ENCODE measurements at places on chromosomes 11 and 22. TPM values are rescaled to one million over a fixed set of nuclear protein-coding genes. Genes with fewer than 3 reads are reported as not detected.

DNA sequence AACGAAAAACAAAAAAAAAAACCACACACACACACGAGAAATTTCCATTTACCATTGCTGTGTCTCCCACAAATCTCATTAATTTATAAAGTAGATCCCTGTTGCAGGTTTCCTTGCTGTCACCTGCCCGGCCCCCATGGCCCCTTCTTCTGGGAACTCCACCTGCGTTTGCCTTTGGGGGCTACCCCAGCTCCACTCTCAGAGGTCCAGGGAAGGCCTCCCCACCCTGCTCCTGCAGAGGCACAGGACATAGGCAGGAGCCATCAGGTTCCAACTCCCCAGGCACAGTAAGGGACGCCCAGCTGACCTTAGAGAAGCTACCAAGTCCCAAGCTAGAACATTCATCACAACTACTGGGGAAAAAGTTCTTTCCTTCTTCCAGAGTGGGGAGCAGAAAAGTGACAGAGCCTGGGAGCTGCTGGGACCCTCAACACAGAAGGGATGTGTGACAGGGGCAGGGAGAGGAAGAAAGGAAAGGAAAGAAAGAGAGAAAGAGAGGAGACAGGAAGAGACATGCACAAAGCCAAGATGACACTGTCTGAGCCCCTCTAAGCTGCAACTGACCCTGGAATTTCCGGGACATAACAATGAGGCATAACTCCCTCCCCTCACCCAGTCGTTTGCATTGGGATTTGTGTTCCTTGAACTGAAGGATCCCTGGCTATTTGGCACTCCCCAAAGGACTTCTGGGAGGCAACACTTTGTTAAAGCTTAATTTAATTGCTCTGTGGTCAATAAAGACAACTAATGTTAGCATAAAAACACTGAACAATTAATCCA lies 175.7 kb downstream of the SHANK2 start:
- H3K36me3 ChIP-seq, result no peaks in the 10 kb centered on the region
- DNase-seq, result no peak
- H3K4me3 ChIP-seq, result no peak overlapping the region

DNA sequence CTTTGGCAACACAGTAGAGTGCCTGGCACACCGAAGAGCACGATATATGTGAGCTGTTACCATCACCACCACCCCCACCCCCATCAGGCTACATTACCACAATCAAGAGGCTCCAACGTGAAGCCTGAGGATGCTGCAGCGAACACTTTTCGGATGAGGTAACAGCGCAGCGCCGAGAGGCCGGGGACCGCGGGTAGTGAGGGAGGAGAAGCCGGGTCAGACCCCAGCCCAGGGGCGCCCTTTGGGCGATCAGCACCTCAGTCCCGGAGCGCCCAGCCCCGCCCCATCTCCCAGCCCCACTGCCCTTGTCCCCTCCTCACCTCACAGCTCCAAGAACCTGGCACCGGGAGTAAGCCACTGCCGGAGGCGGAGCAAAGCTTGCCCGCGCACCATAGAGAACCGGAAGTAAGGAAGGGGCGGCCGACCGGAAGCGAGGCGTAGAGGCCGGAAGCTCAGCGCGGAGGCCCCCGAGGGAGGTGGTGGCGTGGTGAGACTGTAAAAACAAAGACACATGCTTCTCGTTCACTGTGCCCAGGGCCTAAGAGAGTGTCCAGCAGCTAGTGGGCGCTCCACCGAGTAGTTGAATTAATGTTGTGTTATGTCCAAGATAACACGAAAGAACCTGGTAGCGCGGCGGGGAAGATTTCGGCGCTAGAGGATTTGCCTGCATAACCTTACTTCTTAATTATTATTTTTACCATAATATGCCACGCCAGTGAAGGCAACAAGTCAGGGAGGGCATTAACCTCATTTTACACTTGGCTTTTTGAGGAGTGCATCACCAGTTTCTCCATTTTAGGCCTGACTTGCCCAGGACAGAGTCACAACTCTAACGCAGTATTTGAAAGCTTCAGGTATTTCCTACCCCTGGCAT lies at the start of gene THOC5:
Gene THOC5 (minus strand): TSS at position 407 of the 874 bp plus-strand sequence. CDS start 4,610 bp downstream, outside the sequence.
- no peaks in the 10 kb centered on the region for H3K27me3 ChIP-seq
- H3K36me3 ChIP-seq, result peaks cover 19% of the 10 kb centered on the region
- H3K4me3 ChIP-seq, result peak within 1 kb of the TSS; percentile 69
- H3K4me1 ChIP-seq, result peaks cover 8% of the 10 kb centered on the region
- DNase-seq, result peak; percentile 87
- peak within 1 kb of the TSS; percentile 65 for H3K27ac ChIP-seq

The SEPTIN3 gene
- total RNA-seq, result 0.81 TPM

GRCh38 chr11:102924851-102925380 lies 30.6 kb downstream of the MMP13 start:
- H3K27me3 ChIP-seq, result no peaks in the 10 kb centered on the region
- H3K4me1 ChIP-seq, result no peaks in the 10 kb centered on the region
- no peak for DNase-seq
- no peaks in the 10 kb centered on the region for H3K36me3 ChIP-seq
- H3K4me3 ChIP-seq, result no peak overlapping the region

The IGSF9B gene
- 36.0 TPM for total RNA-seq

DNA sequence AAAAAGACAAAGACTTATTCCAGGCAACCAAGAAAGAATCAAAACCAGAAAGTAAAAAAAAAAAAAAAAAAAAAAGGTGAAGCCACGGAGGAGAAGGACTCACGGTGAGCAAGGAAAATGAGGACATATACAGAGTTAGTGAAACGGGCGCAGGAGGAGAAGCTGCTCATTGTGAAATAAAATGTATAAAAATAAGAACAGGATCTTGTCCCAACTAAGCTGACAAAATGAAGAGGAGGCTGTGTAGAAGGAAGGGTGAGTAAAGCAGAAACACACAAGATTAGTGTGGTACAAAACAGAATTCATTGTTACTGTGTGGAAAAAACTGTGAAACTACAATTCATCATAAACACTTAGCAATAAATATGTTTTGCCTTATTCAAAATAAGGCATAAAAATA lies 7.6 kb downstream of the IL17REL start:
- no peak overlapping the region for H3K4me3 ChIP-seq
- no peak overlapping the region for H3K27ac ChIP-seq
- peaks cover under 1% of the 10 kb centered on the region for H3K4me1 ChIP-seq

- H3K36me3 ChIP-seq, result no peaks in the 10 kb centered on the region
- H3K4me1 ChIP-seq, result peaks cover 10% of the 10 kb centered on the region
- no peak overlapping the region for H3K27ac ChIP-seq
- H3K4me3 ChIP-seq, result no peak overlapping the region
Observed at GRCh38 chr22:17241576-17242330, 22.5 kb upstream of the ADA2 start.

GRCh38 chr11:134541355-134541754 lies 129.3 kb upstream of the B3GAT1 start:
- no peak for DNase-seq
- no peaks in the 10 kb centered on the region for H3K4me1 ChIP-seq
- no peak overlapping the region for H3K27ac ChIP-seq
- no peaks in the 10 kb centered on the region for H3K36me3 ChIP-seq

The LRP4 gene
- not detected for total RNA-seq

DNA sequence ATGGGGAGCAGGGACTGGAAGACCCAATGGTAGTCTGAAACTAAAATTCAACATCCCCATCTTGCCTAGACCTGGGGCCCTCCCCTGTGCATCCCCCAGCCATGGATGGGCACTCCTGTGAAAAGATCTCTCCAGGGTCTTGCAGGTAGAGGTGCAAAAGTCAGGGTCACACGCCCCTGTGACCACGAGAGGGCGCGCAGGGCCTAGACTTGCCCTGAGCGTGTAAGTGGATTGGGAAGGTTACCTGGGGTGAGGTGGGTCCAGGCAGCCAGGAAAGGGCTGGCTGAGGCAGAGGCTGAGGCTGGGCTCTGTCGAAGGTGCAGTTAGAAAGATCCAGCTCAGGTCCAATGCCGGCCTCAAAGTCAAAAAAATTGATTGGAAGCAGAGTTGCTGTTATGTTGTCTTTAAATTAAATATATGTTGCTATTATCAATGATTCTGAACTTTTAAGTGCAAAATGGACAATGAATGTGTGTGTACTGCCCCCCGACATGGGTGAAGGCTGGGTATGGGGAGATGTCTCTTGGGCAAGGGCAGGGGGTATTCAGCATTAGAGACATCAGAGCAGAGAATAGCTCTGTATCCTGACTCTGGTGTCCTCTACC lies 4.8 kb upstream of the POU2F3 start:
- no peaks in the 10 kb centered on the region for H3K27me3 ChIP-seq
- H3K27ac ChIP-seq, result no peak overlapping the region
- DNase-seq, result peak; percentile 26
- no peak overlapping the region for H3K4me3 ChIP-seq
- no peaks in the 10 kb centered on the region for H3K36me3 ChIP-seq

The HBE1 gene
- not detected for total RNA-seq

DNA sequence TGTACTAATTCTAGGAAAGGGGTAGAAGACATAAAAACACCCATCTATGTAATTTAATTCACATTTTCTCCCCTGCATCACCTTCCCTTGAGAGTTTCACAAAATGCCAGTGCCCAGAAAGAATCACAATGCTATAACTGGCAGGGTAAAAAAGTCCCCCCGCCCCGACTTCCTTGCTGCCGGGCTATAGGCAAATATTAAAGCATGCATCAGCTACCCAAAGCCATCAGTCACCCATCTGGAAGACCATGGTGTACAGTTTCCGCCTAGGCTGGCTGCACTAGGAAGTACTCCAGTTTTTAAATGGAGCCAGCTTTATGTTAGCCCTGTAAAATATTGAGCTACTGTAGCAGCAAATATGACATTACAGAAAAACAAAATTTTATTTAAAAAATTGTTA lies 67.8 kb downstream of the ST14 start:
- H3K4me1 ChIP-seq, result no peaks in the 10 kb centered on the region
- no peaks in the 10 kb centered on the region for H3K36me3 ChIP-seq
- no peak overlapping the region for H3K27ac ChIP-seq
- no peaks in the 10 kb centered on the region for H3K27me3 ChIP-seq
- DNase-seq, result no peak

- no peaks in the 10 kb centered on the region for H3K4me1 ChIP-seq
- no peaks in the 10 kb centered on the region for H3K27me3 ChIP-seq
- no peak overlapping the region for H3K27ac ChIP-seq
- H3K4me3 ChIP-seq, result no peak overlapping the region
- DNase-seq, result no peak
Observed at GRCh38 chr22:35785181-35785923, 67.7 kb downstream of the APOL5 start.

The TMEM86A gene
- 4.0 TPM for total RNA-seq

The DSCAML1 gene
- total RNA-seq, result 1.00 TPM

DNA sequence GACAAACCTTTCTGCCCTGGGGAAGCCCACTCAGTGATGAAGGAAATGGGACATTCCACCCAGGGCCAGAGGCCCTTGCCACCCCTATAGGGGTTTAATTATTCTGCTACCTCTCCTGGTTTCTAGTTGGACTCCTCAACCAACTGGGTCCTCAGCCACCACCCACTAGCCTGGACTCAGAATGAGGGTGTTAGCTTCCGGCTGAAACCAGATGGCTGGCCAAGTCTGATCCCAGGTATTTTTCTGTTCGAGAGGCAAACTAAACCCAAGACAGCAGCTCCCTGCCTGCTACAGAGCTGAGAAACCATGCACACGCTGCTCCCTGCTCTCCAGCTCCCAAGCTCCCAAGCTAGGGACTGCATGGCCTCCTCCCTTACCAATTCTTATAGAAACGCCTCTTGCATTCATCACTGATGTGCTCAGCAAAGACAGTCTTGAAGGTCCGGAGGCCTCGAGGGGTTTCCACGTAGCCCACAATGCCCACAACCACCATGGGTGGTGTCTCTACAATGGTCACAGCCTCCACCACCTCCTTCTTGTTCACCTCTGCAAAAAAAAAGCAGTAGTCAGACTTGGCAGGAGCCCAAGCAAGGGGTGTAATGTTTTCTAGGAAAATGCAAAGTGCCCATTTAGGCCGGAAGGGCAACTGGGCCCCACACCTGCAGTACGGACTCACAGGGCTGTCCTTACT lies 2.2 kb downstream of the RPL3 start:
- H3K36me3 ChIP-seq, result peaks cover 57% of the 10 kb centered on the region
- H3K4me3 ChIP-seq, result no peak overlapping the region
- peaks cover 53% of the 10 kb centered on the region for H3K4me1 ChIP-seq
- H3K27ac ChIP-seq, result peak overlapping the region; percentile 83

The LDHAL6A gene
- 0.20 TPM for total RNA-seq

DNA sequence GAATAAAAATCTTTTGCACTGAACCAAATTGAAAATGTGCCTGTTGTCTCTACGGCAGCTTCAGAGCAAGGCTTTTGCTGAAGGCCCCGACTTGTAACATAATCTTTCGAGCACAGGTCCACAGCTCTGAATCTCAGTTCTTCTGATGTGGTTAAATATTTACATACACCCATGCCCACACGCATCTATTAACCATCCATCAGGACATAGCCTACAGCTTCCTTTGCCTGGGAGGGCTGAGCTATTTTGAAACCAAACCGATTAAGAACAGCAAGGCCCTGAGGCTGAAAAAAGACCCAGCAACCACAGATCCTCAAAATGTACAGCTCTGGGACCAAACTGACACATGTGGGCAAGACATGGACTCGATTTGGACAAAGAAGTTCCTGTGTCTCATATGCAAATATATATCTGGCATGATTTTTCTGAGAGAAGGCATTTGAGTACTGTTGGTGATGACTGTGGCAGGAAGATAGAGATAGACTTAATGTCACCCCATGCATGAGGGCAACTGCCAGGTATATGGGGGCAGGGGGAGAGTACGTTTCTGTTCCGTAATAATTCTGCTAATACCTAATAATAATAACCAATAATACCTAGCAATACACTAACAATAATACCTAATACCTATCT lies 322.7 kb upstream of the PLET1 start:
- H3K4me3 ChIP-seq, result no peak overlapping the region
- H3K36me3 ChIP-seq, result no peaks in the 10 kb centered on the region
- H3K27ac ChIP-seq, result no peak overlapping the region
- no peaks in the 10 kb centered on the region for H3K27me3 ChIP-seq

The TBX10 gene
- total RNA-seq, result not detected

DNA sequence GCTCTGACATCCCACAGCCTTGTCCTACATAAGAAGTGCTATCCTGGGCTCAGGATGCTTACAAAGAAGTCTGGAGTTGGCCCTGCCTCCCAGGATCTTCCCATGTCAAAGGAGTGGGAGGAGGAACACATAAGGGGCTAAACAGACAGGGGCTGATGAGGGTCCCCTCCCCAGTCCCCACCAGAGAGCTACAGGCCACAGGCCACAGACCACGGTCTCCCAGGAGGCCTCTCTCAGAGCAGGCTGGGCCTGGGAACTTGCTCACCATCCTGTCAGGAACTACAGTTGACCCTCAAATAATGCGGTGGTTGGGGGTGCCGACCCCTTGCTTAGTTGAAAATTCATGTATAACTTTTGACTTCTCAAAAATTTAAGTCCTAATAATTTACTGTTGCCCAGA lies 315.5 kb downstream of the NTM start:
- H3K4me3 ChIP-seq, result no peak overlapping the region
- H3K27ac ChIP-seq, result no peak overlapping the region
- DNase-seq, result no peak
- H3K27me3 ChIP-seq, result no peaks in the 10 kb centered on the region
- H3K4me1 ChIP-seq, result no peaks in the 10 kb centered on the region

DNA sequence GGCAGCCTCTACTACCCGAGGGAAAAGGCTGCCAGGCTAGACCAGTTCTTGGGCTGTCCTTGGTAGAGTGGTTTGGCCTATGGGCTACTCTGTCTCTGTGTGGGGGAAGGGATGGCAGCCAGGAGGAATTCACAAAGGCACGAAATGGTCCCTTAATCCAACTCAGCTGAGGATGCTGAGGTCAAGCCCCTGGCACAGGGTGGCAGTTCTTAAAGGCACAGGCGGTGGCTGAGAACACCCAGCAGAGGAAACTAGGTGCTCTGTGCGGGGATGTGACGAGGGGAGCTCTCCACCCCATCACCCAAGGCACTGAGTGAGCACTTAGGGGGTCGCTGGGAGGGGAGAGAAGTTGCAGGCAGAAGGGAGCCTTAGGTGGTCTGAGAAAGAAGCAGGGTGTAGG lies at the start of gene MFRP:
Gene MFRP (minus strand): TSS at position 101 of the 400 bp plus-strand sequence. CDS start 192 bp downstream, outside the sequence.
- H3K27me3 ChIP-seq, result peaks cover 4% of the 10 kb centered on the region
- no peak within 1 kb of the TSS for H3K4me3 ChIP-seq
- no peaks in the 10 kb centered on the region for H3K36me3 ChIP-seq

The CHRM1 gene
- total RNA-seq, result not detected

The SPDYC gene
- total RNA-seq, result not detected

The MMP10 gene
- total RNA-seq, result not detected
